GM12878 (cell line): ENCODE measurements at places on chromosomes 12 and 14.

DNA sequence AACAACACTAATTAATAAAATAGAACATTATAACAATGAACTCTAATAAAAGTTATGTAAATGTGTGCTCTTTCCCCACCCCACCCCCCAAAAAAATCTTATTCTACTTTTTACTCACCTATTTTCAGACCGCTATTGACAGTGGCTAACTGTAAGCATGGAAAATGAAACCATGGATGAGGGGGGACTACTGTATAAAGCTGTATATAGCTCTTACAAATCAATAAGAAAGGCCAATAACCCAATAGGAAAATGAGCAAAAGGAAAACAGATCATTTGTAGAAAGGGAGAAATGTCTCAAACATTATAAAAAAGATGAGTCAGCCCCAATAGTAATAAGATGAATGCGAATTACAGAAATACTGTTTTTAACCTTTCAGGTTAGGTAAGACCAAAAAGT, 27.4 kb downstream of the YEATS4 start:
- H3K27ac ChIP-seq: no peak overlapping the region
- no peaks in the 10 kb centered on the region for H3K27me3 ChIP-seq
- no peaks in the 10 kb centered on the region for H3K4me1 ChIP-seq
- H3K4me3 ChIP-seq: no peak overlapping the region
- H3K36me3 ChIP-seq: peaks cover 2% of the 10 kb centered on the region; the same call in 1 of the 2 replicates
- no peak for DNase-seq

DNA sequence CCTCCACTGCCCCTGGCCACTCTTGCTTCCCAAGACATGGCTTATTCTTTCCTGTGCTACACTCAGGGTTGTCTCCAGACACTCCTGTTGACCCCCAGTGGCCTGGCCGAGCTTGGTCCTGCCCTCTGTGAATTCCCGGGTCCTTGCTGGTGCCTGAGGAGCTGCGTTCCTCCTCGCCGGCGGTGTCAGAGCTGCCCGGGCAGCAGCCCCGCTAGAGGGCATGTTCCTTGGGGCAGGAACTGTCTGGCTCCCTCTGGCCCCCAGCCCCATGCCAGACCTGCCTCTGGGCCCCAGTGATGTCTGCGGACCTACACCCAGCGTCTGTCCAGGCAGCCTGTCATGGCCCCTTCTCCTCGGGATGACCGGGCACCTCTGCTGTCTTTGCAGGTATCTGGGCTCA, 68.4 kb downstream of the AACS start:
- no peaks in the 10 kb centered on the region for H3K4me1 ChIP-seq
- DNase-seq: no peak
- H3K36me3 ChIP-seq: no peaks in the 10 kb centered on the region; the same call in none of the 2 replicates

- no peak overlapping the region for H3K27ac ChIP-seq
- no peaks in the 10 kb centered on the region for H3K36me3 ChIP-seq
- H3K27me3 ChIP-seq: no peaks in the 10 kb centered on the region
- DNase-seq: no peak
Measured at GRCh38 chr12:93734784-93735183, 57.6 kb downstream of the CRADD start.

DNA sequence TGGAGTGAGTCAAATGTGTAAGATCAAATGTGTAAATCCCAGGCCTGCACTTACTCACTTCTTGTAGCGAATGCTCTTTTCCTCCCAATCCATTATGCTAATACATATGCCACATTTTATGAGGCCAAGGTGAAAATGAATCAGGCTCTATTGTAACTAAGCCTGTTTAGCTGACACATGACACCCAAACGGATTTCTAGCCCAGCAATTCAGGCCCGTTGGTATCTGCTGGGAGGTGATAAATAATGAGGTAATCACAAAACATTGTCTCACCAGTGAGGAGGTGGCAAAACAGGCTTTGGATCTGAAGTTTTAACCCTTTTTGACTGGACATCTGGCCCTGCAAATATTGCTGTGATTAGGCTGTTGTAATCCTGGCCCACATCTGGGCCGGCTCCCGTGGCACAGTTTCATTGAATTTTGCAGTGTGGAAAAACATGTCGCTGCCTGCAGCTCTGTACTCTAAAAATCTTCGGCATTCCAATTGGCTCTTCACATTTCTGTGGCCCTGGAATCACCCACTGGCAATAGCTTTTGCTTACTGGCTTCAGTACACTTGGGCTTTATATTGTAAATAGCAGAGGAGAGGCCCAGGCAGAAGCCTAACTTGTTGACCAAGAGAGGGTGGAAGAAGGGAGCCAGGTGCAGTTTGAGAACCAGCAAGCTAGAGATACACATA, 106.1 kb downstream of the PAX9 start:
- H3K4me1 ChIP-seq: no peaks in the 10 kb centered on the region
- no peaks in the 10 kb centered on the region for H3K36me3 ChIP-seq
- H3K4me3 ChIP-seq: no peak overlapping the region
- H3K27ac ChIP-seq: no peak overlapping the region

DNA sequence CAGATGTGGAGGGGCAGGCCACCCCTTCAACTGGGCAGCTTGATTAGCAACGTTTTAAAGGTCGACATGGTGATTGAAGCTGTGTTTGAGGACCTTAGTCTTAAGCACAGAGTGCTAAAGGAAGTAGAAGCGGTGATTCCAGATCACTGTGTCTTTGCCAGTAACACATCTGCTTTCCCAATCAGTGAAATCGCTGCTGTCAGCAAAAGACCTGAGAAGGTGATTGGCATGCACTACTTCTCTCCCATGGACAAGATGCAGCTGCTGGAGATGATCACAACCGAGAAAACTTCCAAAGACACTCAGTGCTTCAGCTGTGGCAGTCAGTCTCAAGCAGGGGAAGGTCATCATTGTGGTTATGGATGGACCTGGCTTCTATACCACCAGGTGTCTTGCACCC, 23.9 kb upstream of the AICDA start:
- H3K27ac ChIP-seq: no peak overlapping the region
- H3K4me1 ChIP-seq: peaks cover 3% of the 10 kb centered on the region
- H3K4me3 ChIP-seq: no peak overlapping the region

DNA sequence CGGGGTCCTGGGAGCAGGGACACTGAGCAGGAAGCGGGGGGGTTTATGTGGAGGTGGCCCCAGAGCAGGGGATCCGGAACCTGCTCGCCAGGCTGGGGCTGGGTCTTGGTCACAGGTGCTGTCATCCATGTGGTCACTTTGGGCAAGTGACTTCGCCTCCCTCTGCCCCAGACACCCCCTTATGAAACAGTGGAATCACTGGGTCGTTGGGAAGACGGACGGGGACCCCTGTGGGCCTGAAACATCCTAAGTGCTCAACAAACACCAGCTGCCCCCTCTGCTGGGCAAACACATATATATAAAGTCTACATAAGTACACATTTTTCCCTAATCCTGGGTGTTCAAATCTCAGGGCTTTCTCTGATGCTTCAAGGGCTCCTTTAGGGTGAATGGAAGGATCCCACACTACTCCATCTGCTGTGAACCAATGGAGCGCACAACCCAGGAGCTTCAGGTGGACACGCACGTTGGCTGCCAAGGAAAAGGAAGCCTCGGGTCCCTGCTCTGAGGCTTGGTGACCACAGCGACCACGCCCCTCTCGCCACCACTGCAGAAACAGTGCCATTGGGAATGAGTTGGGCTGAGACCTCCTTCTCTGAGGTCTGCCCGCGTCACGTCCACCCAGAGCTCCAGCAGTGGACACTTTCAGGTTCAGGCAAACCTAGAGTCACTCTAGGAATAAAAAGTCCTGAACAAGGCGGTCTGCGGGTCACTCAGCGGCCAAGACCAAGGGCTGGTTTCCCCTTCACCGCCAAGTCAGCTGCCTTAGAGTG, 54.6 kb downstream of the CDC42BPB start:
- no peak for DNase-seq
- H3K36me3 ChIP-seq: peaks cover 3% of the 10 kb centered on the region; the same call in 1 of the 2 replicates
- H3K27ac ChIP-seq: no peak overlapping the region
- no peak overlapping the region for H3K4me3 ChIP-seq

GRCh38 chr12:126667339-126667738, 1599.6 kb upstream of the TMEM132C start:
- no peaks in the 10 kb centered on the region for H3K4me1 ChIP-seq
- no peaks in the 10 kb centered on the region for H3K27me3 ChIP-seq
- no peak for DNase-seq
- H3K27ac ChIP-seq: no peak overlapping the region
- H3K36me3 ChIP-seq: no peaks in the 10 kb centered on the region

GRCh38 chr12:80313209-80313608, 130.8 kb upstream of the PTPRQ start:
- no peak overlapping the region for H3K4me3 ChIP-seq
- no peak for DNase-seq
- no peaks in the 10 kb centered on the region for H3K36me3 ChIP-seq
- no peaks in the 10 kb centered on the region for H3K27me3 ChIP-seq

DNA sequence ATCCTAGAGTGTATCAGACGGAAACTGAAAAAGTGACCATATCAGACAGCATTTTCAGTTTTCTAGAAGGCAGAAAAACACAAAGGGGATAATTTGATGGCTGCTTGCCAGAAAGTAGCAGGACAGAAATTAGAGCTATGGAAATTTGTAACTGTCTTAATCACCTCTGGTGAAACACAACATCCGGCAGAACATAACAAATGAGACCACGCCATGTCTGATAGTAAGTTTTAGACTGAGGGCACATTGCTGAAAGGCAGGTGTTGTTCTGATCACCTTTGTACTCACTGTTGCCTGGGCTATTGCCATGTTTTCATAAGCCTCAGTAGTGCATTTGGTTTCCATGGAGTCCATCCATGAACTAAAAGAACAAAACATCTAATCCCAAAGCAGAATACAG, 290.3 kb downstream of the PAWR start:
- no peak overlapping the region for H3K4me3 ChIP-seq
- no peak overlapping the region for H3K27ac ChIP-seq
- no peak for DNase-seq
- H3K36me3 ChIP-seq: no peaks in the 10 kb centered on the region
- no peaks in the 10 kb centered on the region for H3K4me1 ChIP-seq

DNA sequence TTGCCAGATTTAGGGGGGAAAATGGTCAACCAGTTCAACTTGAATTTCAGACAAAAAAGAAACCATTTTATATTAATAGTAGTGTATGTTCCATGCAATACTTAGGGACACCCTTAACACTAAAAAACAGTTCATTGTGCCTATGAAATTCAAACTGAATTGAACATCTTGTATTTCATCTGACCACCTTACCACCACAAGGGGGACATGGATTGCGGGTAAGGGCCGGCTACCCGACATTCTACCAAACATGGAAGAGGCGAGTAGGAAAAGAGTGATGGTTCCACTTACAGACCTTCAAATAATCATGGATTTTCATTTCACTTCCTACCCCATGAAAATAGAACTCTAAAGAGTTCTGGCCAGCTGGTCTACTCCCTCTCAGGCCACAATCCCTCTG, 10.3 kb upstream of the STK38L start:
- no peak overlapping the region for H3K27ac ChIP-seq
- no peaks in the 10 kb centered on the region for H3K36me3 ChIP-seq
- H3K4me3 ChIP-seq: no peak overlapping the region
- H3K27me3 ChIP-seq: no peaks in the 10 kb centered on the region
- peaks cover 22% of the 10 kb centered on the region for H3K4me1 ChIP-seq

GRCh38 chr14:71004481-71004880, 97.2 kb downstream of the PCNX1 start:
- H3K4me1 ChIP-seq: no peaks in the 10 kb centered on the region
- no peak for DNase-seq
- H3K27me3 ChIP-seq: no peaks in the 10 kb centered on the region

- H3K36me3 ChIP-seq: no peaks in the 10 kb centered on the region
- DNase-seq: no peak
- H3K4me3 ChIP-seq: peak within 1 kb of the TSS; percentile 76
- H3K27me3 ChIP-seq: peaks cover 2% of the 10 kb centered on the region; the same call in 1 of the 2 replicates
- peaks cover 5% of the 10 kb centered on the region; the same call in 1 of the 2 replicates for H3K4me1 ChIP-seq
- H3K27ac ChIP-seq: no peak within 1 kb of the TSS
Measured at GRCh38 chr14:105180592-105181548, at the start of gene NUDT14. NUDT14 (minus strand) TSS chr14:105181312; CDS start chr14:105181209, 103 bp downstream.
